ENCODE measurements at places on chromosomes 5 and 9. TPM values are rescaled to one million over a fixed set of nuclear protein-coding genes. Genes with fewer than 3 reads are reported as not detected.

RLN2 gene
- total RNA-seq: not detected

IL17B gene
- 0.28 TPM for total RNA-seq

CAVIN4 gene
- total RNA-seq: 0.08 TPM

NEUROG1 gene
- total RNA-seq: not detected

LCNL1 gene
- 0.20 TPM for total RNA-seq
